Stomach (tissue), 19 donors: ENCODE measurements at places on chromosomes 16 and 17.

DNA sequence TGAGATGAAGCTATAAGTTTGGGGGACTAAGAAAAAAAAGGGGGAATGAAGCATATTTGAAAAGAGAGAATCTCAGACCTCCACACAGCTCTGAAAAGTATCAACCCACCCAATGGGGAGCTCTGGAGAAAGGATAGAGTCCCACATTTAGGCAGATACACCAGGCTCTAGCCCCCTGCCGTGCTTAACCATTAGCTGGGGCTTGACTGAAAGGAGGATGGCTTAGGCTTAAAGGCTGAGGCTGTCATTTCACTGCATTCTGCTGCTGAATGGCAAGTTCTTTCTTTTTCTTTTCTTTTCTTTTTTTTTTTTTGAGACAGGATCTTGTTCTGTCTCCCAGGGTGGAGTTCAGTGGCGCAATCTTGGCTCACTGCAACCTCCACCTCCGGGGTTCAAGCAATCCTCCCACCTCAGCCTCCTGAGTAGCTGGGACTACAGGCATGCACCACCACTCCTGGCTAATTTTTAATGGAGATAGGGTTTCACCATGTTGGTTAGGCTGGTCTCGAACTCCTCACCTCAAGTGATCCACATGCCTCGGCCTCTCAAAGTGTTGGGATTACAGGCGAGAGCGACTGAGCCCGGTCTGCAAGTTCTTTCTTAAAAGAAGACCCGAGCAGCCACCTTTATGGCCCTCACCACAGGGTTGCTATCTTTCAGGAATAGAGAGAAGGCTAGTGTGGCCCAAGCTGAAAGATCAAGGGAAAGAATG lies 9.0 kb upstream of the MMP2 start:
- DNase-seq, result no peak

GRCh38 chr17:49595980-49596379 lies 20.3 kb downstream of the NXPH3 start:
- DNase-seq, result no peak

DNA sequence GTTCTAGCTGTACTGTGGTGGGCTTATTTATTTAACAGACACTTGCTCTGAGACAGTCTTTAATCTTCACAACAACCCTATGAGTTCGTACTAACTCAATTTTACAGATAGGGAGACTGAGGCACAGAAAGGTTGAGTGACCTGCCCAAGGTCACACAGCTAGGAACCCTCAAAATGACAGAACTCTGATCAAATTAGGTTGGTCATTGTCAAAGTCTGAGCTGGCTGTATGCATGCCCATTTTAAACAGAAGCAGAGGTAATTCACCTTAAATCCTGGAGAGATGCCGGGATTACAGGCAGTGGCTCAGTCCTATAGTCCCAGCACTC lies 24.9 kb downstream of the LAT start:
- no peak for DNase-seq

DNA sequence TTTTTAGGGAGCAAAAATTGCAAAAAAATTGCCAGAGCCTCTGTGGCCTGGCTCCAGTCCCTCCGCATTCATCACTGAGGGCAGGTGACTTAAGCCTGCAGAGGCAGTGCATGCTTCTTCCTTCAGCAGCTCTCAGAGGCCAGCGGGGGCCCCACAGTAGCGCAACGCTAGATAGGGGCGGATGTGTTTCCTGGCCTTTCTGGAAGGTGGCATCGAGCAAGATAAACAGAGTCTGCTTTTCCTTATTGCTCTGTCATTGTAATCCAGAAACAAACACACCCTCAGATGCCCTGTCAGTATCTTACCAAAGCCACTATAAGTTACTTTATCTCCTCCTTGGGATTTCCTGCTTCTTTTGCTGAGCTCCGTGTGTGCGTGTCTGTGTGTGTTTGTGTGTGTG lies 75.5 kb upstream of the IRX6 start:
- no peak for DNase-seq

DNA sequence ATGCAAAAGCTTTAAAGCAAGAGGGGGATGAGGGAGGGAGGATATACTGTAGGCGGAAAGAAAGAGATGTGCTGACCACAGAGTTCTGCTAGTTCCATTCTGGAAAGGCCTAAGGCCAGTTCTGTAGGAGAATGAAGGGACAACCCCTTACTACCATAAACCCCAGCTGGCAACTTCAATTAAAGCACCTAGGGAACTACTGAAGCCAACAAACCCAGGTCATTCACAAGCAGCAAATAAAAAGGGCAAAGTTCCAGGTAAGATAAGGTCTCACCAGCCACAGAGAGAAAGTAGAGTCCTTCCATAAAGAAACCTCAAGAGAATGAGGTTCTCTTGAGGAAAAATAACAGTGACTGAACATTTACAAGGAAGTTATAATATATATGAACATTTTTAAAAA lies 12.8 kb downstream of the TERF2 start:
- no peak for DNase-seq

GRCh38 chr17:74987909-74988711 lies 678 bp downstream of the CDR2L start:
- DNase-seq, result peak; percentile 74

- DNase-seq, result peak; percentile 69
These were observed 715 bp downstream of the TLCD3A start for GRCh38 chr17:732902-733720.
